ENCODE measurements at places on chromosomes 1 and 21.

DNA sequence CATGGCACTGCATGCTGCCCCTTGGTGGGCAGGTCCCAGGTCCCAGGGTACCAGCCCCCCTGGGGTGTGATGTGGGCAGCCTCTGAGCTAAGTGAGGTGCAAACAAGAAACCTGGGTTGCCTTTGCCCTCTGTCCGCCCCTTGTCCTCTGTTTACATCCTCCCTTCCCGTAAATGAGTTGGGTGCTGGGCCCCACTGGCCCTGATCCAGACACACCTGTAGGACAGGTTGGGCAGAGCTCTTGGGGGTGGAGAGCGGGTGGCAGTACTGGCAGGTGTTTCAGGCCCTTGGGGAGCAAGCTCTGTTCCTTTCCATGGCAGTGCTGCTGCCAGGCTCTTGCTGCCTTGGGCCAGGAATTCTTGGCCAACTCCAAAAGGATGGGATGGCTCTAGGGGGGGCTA is 35.8 kb downstream of the ELF3 start:
- no peak for DNase-seq

- DNase-seq = no peak
Observed at GRCh38 chr1:79133774-79134364, 127.3 kb upstream of the ADGRL4 start.

DNA sequence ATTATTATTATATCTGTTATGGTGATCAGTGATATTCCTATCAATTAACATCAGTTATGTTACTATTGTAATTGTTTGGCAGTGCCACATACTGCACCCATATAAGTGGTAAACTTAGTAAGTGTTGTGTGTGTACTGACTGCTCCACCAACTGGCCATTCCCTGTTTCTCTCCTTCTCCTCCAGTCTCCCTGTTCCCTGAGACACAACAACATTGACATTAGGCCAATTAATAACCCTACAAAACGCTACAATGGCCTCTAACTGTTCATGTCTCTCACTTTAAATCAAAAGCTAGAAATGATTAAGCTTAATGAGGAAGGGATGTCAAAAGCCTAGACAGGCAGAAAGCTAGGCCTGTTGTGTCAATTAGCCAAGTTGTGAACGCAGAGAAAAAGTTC is 6.6 kb upstream of the THRAP3 start:
- peak; percentile 18 for DNase-seq

GRCh38 chr1:12549460-12550349 is 68.3 kb downstream of the DHRS3 start:
- DNase-seq = no peak

- DNase-seq = no peak
Observed at GRCh38 chr1:211551638-211552460, 27.1 kb downstream of the SLC30A1 start.

- no peak for DNase-seq
Observed at GRCh38 chr1:89332461-89332860, 31.4 kb upstream of the GBP6 start.

DNA sequence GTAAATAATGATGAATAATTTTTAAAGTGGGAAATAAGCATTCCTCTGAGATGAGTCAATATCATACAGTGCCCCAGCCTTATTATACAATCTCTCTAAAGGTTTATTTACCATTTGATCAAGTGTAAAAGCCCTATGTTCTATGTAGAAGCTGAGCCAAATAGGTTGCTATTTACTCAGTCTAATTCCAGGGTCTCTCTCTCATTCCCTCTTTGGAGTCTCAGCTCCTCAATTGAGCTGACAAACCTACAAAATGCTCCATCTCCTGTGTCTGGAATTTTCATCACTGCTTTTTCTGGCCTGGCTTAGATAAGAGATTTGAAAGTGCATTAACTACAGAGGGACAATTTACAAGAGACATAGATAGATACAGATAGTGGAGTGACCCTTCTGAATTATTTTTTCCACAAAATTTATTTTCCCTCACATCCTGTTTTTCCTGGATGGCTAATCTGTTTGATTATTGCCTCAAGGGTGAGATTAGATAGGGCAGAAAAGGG is 24.8 kb upstream of the USH2A start:
- no peak for DNase-seq

- DNase-seq = no peak
Observed at GRCh38 chr1:238153253-238153652, 262.5 kb upstream of the ZP4 start.

- peak; percentile 65 for DNase-seq
Observed at GRCh38 chr21:25708467-25709065, 26.1 kb downstream of the ATP5PF start.

- DNase-seq = no peak
Observed at GRCh38 chr1:222643606-222643937, 25.7 kb downstream of the MIA3 start.

DNA sequence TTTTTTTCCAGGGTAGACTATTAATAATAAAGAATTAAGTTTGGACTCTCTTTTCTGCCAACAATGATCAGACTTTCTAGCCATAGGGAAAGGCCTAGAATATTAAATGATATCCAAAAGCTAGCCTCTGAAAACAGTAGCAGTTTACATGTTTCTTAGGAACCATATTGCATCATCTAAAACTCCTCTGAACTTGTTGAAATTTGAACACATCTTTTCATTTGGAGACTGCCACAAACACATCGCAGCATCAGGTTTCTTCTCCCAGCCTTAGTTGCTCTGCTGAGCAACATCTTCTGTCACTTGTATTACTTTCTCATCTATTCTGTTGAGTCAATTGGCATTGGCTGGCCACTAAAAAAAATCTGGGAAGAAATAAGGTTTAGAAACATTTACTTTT is 63.2 kb upstream of the GNG4 start:
- DNase-seq = no peak

DNA sequence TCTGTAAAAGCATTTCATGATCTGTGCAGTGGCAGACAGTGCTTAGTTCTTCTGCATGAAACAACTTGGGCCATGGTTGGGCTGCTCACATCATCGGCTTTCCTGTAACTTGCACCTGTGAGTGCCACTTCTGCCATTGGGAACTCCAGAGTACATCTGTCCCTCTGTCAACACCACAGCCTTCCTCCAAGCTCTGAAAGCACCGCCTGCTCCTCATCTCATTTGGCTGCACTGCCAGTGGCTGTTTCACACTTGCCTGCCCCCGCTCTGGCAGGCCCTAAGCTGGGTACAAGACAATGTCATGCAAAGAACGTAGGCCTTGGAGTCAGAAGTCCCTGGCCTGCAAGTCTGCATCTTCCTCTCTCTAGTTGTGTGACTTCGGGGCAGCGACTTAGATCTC is 46.4 kb downstream of the DDX20 start:
- no peak for DNase-seq

Data from NCI-H82 (cell line).